ENCODE measurements at places on chromosomes 12 and 14. TPM values are rescaled to one million over a fixed set of nuclear protein-coding genes. Genes with fewer than 3 reads are reported as not detected.

MBIP gene
- 5.6 TPM for total RNA-seq

KRT83 gene
- not detected for total RNA-seq

OGFOD2 gene
- total RNA-seq, result 8.6 TPM

IGF1 gene
- 44.8 TPM for total RNA-seq

GPR132 gene
- total RNA-seq, result not detected

Data from body of pancreas (tissue), 4 donors.